Astrocyte (in vitro differentiated cells and primary cell): ENCODE measurements at places on chromosomes 2 and 18. TPM values are rescaled to one million over a fixed set of nuclear protein-coding genes. Genes with fewer than 3 reads are reported as not detected.

DNA sequence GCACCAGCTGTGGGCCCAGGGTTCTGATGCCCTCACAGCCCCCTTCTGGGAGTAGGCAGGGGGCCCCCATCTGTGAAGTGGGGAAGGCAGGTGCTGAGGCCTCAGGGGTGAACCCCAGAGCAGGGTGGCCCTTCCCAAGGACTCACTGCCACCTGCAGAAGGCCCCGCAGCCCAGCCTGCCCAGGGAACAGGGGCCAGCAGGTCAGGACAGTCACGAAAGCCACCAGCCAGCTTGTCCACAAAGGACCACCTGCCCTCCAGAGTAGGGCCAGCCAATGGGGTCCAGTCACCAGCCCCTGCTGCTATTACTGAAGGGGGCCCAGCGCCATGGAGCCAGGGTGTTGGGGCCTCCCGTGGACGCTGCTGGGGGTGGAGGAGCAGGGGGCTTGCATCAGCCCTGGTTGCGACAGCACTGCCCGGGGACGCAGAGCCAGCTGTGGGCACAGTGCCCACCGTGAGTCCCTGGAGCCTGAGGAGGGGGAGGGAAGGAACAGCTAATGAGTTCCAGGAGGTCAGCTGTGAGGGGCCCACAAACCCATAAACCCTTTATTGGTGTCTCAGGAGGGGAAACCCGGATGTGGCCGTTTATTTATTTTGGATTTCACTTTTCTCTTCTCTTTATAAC is 11.5 kb upstream of the SNED1 start:
- peak; percentile 24 for DNase-seq
- peaks cover 10% of the 10 kb centered on the region for H3K27me3 ChIP-seq
- H3K36me3 ChIP-seq: no peaks in the 10 kb centered on the region

DNA sequence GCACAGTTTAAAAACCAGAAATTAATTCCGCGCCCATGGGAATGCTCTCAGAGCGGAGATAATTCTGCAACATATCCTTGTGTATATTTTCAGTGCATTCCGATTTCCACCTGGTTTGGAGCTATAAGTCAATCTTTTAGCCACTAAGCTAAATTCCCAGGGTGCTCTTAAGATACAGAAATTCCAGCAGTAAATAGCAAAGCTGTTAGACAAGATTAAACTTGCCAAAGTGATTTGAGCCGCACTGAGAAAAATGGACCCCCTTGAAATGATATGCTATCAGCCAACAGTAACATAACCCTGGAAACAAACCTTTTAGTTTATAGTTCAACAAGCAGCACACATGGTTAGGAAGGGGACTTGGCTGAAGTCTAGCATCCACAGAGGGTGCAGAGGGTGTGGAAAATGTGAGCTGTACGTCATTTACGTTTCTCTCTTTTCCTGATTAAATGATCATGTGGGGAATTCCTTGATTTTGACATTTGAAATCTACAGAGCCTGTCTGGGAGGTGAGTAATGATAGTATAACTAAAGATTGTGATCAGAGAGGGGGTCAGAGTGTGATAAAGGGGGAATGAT is 99.8 kb upstream of the COPS8 start:
- H3K27me3 ChIP-seq: no peaks in the 10 kb centered on the region
- H3K4me3 ChIP-seq: no peak overlapping the region
- no peak overlapping the region for H3K27ac ChIP-seq
- no peak for DNase-seq
- H3K4me1 ChIP-seq: no peaks in the 10 kb centered on the region

GRCh38 chr2:203713381-203713780 is 6.9 kb downstream of the CD28 start:
- H3K27ac ChIP-seq: no peak overlapping the region
- no peaks in the 10 kb centered on the region for H3K36me3 ChIP-seq
- DNase-seq: no peak
- peaks cover 4% of the 10 kb centered on the region for H3K4me1 ChIP-seq
- H3K4me3 ChIP-seq: no peak overlapping the region
- H3K27me3 ChIP-seq: no peaks in the 10 kb centered on the region

GRCh38 chr2:198444800-198445287 is 640.5 kb downstream of the PLCL1 start:
- no peak for DNase-seq
- H3K4me1 ChIP-seq: peaks cover 5% of the 10 kb centered on the region
- no peak overlapping the region for H3K27ac ChIP-seq
- no peaks in the 10 kb centered on the region for H3K36me3 ChIP-seq
- no peaks in the 10 kb centered on the region for H3K27me3 ChIP-seq

GRCh38 chr2:40131081-40131704 is 320.7 kb downstream of the SLC8A1 start:
- no peak overlapping the region for H3K27ac ChIP-seq
- no peak overlapping the region for H3K4me3 ChIP-seq

GRCh38 chr2:121748202-121748601 is 7.2 kb upstream of the TSN start:
- no peak overlapping the region for H3K4me3 ChIP-seq
- H3K4me1 ChIP-seq: no peaks in the 10 kb centered on the region
- no peaks in the 10 kb centered on the region for H3K36me3 ChIP-seq
- DNase-seq: no peak
- H3K27me3 ChIP-seq: no peaks in the 10 kb centered on the region

GRCh38 chr2:152925547-152926448 is 207.4 kb downstream of the ARL6IP6 start:
- H3K36me3 ChIP-seq: no peaks in the 10 kb centered on the region
- no peak overlapping the region for H3K27ac ChIP-seq
- H3K4me3 ChIP-seq: no peak overlapping the region
- no peaks in the 10 kb centered on the region for H3K27me3 ChIP-seq
- no peaks in the 10 kb centered on the region for H3K4me1 ChIP-seq

DNA sequence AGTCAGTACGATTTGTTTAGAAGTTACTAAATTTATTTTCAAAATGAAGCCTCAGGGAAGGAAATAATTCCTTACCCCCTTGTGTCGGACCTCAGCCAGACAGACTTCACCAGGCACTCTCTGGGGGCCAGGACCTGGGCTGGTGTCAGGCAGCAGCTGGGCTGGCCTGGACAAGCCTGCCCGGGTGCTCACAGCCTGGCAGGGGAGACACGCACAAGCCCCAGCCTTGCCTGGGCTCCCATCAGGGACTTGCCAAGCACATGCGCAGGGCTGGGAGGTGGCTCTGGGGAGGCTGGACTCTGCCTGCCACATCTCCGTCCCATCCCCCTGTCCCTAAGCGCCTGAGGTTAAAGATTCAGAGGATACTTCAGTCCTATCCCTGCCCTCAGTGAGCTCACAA is 56.8 kb upstream of the HS6ST1 start:
- H3K4me3 ChIP-seq: no peak overlapping the region
- no peak overlapping the region for H3K27ac ChIP-seq
- H3K36me3 ChIP-seq: no peaks in the 10 kb centered on the region
- DNase-seq: no peak
- H3K27me3 ChIP-seq: no peaks in the 10 kb centered on the region

POTEC gene
- total RNA-seq: not detected in 2 replicates
